Stimulated activated CD4-positive, alpha-beta T cell treated with anti-CD3 and anti-CD28 coated beads, Interleukin-2, amount 100 ng/mL, for 24 hours (primary cell): ENCODE measurements at places on chromosomes 2 and 18.

- DNase-seq, result no peak
Measured at GRCh38 chr2:187917535-187917934, 363.3 kb upstream of the TFPI start.

GRCh38 chr2:170323743-170324142, 145.8 kb downstream of the MYO3B start:
- no peak for DNase-seq

GRCh38 chr2:221715523-221716247, 143.6 kb upstream of the EPHA4 start:
- DNase-seq, result no peak

DNA sequence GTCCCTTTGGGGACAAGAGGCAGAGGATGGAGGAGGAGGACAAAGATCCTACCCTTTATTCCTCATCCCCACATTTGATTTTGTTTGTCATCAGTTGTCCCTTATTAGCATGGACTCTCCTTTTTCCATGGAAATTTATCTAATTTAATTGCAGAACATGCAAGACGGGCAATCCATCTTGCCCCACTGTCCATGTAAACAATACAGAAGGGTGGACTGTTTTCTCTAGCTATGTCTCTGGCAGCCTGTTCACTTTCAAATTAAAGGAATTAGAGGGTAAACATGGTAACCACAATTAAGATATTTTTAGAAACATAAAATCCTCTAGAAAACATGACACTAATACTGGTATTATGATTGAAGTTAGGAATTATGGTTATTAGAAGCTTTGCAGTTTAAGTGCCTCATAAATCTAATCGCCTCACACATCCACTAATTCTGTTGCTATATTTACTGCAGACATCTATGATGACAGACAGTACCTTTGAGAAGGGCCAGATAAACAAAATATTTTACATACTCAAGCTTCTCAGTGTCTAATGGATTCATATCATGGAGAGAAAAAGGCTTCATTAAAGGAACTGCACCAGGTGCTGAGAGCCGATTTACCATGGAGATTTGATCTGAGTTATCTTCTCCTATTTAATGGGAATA, 215.5 kb downstream of the LNPK start:
- no peak for DNase-seq

- no peak for DNase-seq
Measured at GRCh38 chr18:3875961-3876360, 426.0 kb downstream of the TGIF1 start.

DNA sequence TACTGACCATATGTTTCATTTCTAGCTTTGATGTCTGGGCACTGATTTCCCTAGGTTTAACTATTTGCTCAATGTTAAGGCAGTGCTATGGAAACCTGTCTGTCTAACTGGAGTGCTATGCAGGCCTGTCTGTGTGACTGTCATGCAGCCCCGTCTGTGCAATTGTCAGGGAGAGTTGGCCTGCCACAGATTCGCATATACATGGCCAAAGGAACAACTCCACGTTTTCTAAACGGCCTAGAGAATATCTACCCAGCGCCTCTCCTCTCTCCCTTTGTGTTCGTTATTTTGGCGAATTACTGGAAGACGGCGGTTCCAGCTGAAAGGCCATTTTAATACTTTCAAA, 59.6 kb upstream of the PSME4 start:
- DNase-seq, result no peak

DNA sequence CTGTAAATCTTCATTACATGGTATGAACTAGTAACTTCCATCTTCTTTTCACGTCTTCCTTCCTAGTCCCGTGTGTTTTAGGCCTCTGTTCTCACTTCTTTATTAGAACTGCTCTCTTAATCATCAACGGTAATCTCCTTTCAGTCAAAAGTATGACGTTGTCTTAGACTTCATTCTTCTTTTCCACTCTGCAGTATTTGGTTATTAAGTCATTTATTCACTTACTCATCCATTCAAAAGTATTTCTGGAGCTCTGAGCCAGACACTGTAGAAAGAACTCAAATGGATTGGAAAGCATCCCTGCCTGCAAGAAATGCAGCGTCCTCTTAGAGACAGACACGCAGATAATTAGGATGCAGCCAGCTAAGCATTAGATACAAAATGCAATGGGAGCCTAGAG, 494.6 kb upstream of the NRP2 start:
- DNase-seq, result no peak

DNA sequence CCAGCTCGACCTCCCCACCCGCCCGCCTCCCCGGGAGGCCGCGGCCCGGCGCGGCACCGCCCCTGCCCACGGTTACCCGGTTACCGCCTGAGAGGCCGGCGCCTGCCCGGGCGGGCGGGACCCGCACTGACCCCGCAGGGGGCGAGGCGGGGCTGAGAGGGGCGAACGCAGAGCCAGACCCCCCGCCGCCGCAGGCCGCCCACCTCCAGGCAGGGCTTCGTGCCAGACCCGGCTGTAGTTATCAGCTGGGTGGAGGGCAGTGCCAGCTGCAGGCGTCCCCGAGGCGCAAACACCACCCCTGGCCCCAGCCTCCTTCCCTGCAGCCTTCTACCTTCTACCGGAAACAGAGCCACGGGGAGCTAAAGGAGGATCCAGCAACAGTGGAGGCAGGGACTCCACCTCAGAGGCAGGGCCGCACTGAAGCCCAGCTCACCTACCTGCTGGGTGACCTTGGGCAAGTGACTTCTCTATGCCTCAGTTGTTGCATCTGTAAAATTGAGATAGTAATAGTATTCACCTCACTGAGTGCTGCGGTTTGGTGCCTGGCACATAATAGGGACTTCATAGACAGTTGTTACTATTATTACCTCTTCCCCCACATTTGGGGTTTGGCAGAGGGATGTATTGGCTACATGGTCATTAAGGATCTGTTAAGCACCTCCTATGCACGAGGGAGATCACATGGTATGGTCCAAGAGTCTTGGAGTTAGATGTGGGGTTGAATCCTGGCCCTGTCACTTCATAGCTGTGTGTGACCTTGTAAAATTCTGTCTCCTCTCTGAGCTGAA, 231.6 kb upstream of the SMAD2 start:
- DNase-seq, result no peak

DNA sequence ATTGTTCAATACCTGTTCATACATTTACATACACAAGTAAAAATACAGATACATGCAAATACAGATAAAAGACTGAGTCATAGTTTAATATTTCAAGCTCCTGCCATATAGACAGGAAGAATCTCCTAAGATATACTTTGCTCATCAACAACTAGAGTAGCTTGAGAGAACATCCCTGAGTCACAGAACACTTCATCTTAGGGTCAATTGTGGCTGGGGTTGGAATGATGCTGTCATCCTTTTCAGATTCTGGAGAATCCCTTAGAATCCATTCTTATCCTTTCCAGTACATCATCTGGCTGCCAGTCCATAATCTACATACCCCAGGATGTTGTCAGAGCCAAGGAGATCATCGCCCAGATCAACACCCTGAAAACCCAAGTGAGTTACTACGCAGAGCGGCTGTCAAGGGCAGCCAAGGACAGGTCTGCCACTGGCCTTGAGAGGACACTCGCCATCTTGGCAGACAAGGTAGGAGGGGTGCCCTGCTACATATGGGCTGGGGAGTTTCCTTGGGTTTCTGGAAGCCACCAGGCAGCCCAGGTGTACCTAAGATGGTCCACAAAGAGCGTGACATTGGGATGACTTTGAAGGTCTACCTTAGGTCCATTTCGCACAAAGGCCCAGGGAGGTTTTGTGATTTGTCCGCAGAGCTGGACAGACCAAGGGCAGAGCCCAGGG, 55.7 kb downstream of the COA5 start:
- no peak for DNase-seq

GRCh38 chr2:147051814-147052213, 793.0 kb upstream of the ACVR2A start:
- no peak for DNase-seq

DNA sequence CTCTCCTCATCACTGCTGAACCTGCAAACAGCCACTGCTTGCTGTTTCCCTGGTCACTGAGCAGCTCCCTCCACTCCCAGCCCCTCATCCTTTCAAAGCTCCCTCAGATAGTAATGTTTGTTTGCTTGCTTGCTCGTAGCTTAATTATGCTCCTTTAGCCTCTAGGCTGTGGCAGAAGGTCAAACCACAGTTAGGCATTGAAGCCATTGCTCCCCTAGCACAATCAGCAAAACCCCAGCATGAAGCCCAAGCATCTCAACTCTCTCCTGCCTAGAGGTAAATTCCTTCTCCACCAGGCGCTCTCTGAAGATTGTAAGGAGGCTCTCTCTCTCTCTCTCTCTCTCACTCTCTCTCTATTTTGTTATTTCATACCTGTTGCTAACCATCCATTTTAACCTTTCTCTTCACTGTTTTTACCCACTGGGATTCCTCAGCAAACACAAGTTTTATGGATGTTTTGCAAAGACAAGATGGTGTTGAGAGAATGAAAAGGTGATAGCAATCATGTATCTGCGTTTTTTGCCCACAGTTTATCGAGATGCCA, 135.9 kb upstream of the HNRNPA3 start:
- no peak for DNase-seq

DNA sequence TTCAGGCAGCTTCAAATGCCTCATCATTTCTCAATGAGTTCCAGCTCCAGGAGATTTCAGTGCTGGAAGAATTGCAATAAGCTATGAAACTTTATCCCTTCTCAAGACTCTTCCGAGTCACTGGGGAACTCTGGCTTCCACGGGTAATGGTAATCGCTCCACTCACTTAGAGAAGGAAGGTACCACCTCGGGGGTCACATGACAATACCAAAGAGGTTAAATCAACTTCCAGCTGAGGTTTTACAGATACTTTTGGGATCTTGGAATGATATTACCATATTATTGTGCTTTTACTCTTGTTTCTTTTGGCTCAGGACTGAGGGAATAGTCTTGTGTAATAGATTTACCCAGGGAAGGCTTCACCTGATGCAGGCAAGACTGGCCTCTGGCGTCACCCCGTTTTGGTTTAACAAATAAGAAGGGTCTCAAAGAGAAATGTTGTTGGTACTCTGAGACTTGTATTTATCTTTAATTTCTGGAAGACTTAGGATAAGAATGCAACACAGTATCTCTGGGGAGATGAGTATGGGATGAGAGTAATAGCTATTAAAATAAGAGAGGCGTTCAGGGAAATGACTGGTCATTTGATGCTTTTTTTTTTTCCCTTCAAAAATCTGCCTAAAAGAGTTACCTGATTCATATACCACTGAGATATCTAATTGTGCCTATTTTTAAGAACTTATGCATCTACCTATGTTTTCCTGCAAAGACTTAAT, 316.9 kb upstream of the ZEB2 start:
- DNase-seq, result no peak

GRCh38 chr2:36177282-36177681, 178.3 kb upstream of the CRIM1 start:
- DNase-seq, result no peak

GRCh38 chr18:45384962-45385315, 230.3 kb upstream of the SLC14A2 start:
- no peak for DNase-seq

DNA sequence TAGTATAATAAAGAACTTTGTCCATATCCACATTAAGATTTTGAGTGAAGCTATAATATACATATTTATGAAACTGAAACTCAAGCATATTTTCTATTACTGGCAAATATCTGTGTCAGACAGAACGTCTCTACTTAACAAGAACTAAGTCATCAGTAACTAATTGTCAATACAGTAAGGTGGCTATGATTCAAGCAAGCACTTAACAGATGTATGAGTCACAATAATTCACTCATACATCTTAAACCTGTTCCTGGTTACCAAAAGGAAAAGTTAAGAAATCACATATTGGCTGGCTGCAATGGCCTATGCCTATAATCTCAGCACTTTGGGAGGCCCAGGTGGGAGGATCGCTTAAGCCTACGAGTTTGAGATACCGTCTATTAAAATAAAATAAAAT, 96.0 kb downstream of the SOS1 start:
- DNase-seq, result no peak

DNA sequence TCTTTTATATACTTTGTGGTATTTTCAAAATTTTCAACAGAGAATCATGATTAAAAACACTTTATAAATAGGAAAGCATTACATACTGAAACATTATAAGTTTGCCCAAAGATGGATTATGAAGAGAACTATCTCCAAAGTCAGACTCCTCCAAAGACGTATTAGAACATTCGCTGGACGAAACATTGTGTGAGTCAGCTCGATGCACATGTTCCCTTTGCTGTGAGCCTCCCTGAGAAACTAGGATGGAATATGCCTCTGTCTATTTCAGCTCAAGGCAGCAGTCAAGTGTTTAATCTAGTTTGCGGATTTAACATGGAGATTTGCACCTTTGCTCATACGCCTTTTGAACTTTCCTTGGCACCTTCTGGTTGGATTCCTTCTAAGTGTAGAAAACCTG, 92.2 kb upstream of the NCKAP5 start:
- no peak for DNase-seq

GRCh38 chr2:75800456-75800855, 89.7 kb upstream of the GCFC2 start:
- no peak for DNase-seq

GRCh38 chr2:19932928-19933327, 31.1 kb upstream of the TTC32 start:
- DNase-seq, result no peak

DNA sequence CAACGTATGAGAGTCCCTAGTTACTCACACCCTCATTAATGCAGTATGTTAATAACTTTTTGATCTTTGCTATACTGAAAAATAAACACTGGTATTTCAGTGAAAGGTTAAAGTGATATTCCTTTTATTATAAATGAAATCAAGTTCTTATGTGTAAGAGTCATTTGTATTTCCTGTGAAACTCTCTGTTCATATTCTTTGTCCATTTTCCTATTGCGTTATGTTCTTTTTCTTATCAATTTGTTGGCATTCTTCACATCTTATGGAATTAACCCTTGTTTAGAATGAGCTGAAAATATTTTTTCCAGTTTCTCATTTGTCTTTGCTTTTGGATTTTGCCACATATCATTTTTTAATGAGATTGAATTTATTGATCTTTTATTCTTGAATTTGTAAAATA, 44.8 kb downstream of the NDUFAF7 start:
- DNase-seq, result no peak

GRCh38 chr2:177830881-177831386, 241.6 kb downstream of the PDE11A start:
- DNase-seq, result no peak

DNA sequence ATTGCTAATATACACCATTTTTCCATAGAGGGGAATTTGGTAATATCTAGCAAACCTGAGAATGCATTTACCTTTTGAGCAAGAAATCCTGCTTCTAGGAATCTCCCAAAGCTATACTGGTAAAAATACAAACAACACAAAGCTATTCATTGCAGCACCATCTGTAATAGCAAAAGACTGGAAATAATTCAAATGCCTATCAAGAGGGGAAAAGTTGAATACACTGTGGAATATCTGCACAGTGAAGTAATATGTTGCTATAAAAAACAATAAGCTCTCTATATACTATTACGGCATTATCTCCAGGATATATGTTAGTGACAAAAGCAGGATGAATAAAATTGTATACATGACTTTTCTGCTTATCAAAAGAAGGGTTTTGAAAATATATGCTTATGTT, 112.3 kb upstream of the CHAC2 start:
- no peak for DNase-seq

DNA sequence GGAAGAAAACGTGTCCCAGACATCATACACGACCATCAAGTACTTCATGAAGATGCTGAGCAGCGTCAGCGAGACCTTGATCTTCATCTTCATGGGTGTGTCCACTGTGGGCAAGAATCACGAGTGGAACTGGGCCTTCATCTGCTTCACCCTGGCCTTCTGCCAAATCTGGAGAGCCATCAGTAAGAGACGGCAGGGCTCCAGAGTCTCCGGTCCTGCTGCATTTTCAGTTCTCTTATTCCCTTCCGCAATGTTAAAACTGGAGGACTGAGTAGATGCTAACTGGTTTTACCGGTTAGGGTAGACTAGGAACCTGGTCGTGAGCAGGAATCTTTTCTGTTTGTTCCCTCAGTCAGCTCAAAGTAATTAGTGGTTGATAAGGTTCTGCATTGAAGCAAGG, 32.3 kb downstream of the SLC9A4 start:
- no peak for DNase-seq
